Astrocyte of the hippocampus (primary cell): ENCODE measurements at places on chromosomes 3 and 15.

DNA sequence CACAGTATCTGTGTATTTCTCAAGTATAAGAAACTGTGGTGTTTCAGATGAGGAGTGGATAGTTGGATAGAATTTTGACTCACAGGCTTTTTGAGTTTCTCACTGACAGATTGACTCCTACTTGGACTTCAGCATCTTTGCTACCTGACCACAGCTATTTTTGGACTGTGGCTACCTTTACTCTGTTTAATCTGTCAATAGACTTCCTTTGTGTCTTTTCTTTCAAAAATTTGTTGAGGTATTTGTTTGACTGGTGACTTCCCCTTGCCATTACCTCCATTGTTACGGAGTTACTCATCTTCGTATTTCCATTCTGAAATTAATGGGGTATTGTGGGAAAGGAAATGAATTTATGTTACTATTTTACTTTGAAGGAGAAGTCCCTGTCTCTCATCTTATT lies 123.8 kb downstream of the AGBL1 start:
- DNase-seq, result no peak

- DNase-seq, result no peak
These were observed 11.0 kb upstream of the CTNNB1 start for GRCh38 chr3:41188306-41188705.

- peak; percentile 62 for DNase-seq
These were observed 229.9 kb downstream of the THRB start for GRCh38 chr3:24264748-24265158.

DNA sequence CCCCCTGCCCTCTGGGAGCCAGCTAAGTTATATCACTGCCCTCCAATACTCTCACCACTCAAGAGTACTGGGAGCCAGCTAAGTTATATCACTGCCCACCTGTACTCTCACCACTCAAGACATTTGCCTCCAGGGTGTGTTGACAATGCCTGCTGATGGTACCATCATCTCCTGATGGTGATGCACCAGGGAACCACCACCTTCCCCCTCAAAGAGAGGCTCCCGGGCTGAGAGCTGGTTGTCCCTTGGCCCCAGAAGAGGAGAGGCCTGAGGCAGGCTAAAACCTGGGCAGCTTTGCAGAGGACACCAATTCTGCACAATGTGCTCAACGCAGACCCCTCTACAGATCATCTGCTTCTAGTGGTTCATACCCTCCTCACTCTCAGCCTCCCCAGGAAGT lies 7.5 kb upstream of the HAPLN3 start:
- no peak for DNase-seq

DNA sequence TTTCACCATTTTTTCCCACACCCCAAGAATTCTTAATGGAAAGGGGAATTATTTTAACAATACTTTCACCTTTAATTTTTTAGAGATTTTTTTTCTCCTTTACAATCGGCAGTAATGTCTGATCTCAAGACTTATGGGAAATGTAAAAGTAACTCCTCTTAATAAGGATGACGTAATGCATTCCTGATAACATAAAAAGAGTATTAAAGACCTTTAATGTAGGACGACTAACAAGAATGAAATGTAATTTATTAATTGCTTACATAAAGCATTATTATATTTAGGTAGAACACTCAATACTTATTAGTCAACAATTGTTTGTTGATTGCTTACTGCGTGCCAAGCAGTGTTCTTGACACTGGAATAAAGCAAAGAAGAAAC lies 416.8 kb upstream of the NAALADL2 start:
- DNase-seq, result no peak

- peak; percentile 34 for DNase-seq
These were observed 86.0 kb upstream of the LPP start for GRCh38 chr3:188067932-188068331.

GRCh38 chr3:188434594-188434993 lies 280.6 kb downstream of the LPP start:
- DNase-seq, result no peak

DNA sequence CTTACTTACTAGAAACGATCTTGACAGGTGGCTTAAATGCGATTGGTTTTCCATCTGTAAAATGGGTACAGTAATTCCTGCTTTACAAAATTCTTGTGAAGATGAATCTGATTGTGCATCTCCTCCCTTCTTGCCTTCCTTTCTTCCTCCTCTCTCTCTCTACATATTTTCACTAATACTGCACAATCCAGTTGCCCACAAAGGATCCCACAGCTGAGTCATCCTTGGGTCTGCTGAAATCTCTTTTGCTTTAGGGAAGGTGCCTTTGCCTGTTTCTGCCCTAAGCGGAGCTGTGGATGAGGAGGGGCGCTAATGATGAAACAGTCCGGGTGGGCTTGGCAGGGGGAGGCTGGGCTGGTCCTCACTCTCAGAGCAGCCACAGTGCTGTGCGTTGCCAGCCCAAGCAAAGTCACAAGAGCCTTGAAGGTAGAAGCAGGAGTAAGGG lies 46.1 kb downstream of the AMOTL2 start:
- peak; percentile 95 for DNase-seq

- no peak for DNase-seq
These were observed 215.1 kb upstream of the MLF1 start for GRCh38 chr3:158355623-158356588.

GRCh38 chr15:79562403-79562815 lies 130.3 kb downstream of the MINAR1 start:
- DNase-seq, result no peak

GRCh38 chr3:98705694-98706093 lies 57.4 kb upstream of the ST3GAL6 start:
- DNase-seq, result no peak

DNA sequence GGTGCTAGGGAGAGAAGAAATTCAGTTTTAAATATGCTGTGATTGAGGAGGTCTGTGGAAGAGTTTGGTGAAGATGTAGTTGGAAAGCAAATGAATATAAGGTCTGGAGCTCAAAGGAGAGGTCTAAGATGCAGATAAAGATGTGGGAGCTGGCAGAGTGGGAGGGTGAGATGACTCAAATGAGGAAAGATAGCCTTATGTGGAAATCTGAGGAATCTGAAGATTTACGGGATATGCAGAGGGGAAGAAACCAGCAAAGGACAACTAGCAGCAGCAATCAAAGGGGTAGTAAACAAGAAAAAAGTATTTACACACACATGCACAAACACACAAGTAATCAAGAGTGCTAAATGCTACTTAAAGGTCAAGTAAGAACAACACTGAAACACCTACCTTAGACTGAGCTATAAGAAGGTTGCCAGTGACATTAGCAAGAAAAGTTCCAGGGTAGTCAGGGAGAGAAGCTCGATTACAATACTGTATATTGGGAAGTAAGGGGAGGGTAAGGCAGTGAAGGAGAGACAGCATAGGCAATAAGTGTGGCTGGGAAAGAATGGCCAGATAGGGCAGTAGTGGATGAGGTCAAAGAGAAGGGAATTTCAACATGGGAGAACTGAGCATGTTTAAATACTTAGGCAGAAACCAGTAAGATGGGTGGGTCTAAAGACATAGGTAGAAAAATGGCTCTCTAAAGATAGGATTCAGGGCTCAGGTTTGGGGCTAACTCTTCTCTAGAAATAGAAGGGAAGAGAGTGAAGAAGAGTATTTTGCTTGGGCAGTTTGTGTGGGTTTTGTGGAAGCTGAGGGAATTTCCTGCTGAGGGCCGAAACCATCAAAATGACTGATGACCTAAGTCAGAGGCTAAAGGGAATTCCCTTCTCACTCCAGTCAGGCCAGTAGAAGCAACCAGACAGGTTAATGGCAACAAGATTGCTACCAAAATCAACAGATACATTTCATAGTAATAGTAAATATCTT lies 8.9 kb downstream of the CMTM6 start:
- DNase-seq, result peak; percentile 48

DNA sequence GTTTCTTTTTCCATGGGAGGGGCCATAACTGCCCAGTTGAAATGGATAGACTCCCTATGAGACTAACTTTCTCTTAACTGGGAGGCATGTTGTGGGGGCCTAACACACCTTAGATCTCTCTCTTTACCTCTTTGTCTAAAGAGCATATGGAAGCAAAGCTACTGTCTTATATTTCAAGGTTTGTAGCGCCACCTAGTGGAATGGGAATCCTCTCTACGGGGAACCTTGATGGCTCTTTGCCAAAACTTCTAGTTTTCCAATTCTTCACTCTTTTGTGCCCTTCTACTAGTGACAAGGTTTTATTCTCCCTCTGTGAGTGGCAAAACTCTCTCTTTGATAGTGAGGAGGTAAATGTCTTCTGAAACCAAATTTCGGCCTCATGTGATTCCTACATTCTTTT lies 1030.4 kb upstream of the CADM2 start:
- no peak for DNase-seq

DNA sequence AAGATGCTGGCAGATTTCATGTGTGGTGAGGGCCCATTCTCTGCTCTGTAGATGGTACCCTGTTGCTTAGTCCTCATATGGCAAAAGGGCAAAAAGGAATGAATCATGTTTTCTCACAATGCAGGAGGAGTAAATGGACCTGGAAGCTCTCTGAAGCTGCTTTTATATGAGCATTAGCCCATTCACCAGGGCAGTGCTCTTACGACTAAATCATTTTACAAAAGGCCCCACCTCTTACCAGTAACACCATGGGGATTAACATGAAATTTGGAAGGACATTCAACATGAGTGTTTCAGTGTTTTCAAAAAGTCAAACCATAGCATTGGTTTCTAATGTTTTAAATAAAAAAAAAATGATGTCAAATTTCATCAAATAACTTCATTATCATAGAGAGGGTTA lies 495.7 kb upstream of the CBLB start:
- DNase-seq, result no peak

- DNase-seq, result no peak
These were observed 99.0 kb downstream of the TLE3 start for GRCh38 chr15:69998541-69999391.

DNA sequence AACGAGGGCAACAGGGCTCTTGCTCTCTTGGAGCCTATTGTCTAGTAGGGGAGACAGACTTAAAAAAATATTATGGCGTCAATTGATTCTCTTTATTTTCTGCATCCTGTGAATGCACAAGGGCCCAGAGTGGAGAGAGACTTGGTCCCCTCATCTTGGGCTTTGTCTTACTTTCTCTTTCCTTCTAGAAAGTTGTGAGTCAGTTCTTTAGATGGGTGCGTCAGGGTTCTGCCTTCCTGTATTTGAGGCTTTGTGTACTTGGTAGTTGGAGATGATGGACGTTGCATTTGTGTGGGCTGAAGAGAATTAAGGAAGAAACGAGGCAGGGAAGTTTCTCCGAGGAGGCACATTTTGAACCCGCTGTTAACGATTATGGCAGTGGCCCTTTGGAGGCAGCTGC lies 52.9 kb downstream of the CACNA1D start:
- no peak for DNase-seq

DNA sequence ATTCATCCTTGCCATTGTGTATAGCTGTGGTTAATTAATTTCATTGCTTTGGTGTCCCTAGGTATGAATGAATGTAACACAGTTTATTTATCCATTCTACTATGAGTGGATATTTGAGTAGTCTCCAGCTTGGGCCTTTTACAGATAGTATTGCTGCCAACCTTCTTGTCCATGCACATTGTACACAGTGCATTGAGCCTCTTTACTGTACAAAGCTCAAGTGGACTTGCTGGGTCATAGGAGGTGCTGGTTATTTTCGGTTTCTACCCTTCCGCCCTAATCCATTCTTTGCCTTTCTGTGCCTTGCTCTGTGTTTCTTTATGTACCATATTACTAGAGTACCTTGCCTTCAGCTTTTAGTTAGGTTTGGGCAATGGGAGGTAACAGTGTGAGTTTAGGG lies 60.7 kb downstream of the DUT start:
- no peak for DNase-seq

GRCh38 chr3:71907996-71908395 lies 123.0 kb upstream of the PROK2 start:
- no peak for DNase-seq

- no peak for DNase-seq
These were observed 312.7 kb downstream of the ZBTB20 start for GRCh38 chr3:114834175-114834940.

DNA sequence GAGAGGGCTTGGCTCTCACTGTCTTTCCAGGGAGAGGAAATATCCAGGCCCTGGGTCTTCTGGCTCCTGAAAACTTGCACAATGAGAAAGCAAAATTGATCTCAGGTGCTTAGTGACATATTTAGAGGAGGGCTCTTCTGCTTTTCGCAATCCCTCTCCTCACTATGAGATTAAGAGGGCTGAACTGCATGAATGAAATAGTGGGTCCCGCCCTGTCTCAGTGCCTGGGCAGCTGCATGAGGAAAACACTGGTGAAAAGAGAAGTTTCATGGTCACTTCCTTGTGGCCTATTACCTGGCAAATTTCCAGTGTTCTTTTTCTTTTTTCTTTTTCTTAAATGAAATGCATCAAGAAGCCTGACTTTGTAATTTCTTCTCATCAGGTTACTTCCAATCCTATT lies 73.5 kb downstream of the TRAK1 start:
- DNase-seq, result no peak

GRCh38 chr3:9167222-9167621 lies 82.2 kb downstream of the SRGAP3 start:
- DNase-seq, result no peak

- DNase-seq, result no peak
These were observed 340.7 kb upstream of the C2CD4B start for GRCh38 chr15:62505762-62506161.

- no peak for DNase-seq
These were observed 215.3 kb upstream of the THRB start for GRCh38 chr3:24709956-24710355.

DNA sequence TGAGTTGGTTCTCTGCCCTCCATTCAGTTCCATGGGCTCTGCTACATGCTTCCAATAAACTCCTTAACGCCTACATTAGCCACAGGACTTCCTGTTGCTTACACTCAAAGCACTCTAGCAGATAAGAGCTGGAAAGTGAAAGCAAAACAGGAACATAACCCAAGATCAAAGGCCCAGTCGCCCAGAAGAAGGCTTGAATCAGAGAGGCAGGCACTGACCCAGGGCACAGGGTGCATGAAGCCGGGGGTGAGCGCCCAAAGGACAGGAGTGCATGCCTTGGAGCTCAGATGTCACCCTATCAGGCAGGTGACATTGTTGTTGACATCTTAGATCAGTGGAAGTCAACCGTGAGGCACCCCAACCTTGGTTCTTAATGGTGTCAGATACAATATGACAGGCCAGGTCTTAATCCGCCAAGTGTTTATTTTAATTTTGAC lies 235.1 kb downstream of the UACA start:
- peak; percentile 54 for DNase-seq

- peak; percentile 82 for DNase-seq
These were observed at the start of gene MYO5C for GRCh38 chr15:52295421-52296001. Gene MYO5C (minus strand): TSS chr15:52295804. CDS start chr15:52295636, 168 bp downstream.

DNA sequence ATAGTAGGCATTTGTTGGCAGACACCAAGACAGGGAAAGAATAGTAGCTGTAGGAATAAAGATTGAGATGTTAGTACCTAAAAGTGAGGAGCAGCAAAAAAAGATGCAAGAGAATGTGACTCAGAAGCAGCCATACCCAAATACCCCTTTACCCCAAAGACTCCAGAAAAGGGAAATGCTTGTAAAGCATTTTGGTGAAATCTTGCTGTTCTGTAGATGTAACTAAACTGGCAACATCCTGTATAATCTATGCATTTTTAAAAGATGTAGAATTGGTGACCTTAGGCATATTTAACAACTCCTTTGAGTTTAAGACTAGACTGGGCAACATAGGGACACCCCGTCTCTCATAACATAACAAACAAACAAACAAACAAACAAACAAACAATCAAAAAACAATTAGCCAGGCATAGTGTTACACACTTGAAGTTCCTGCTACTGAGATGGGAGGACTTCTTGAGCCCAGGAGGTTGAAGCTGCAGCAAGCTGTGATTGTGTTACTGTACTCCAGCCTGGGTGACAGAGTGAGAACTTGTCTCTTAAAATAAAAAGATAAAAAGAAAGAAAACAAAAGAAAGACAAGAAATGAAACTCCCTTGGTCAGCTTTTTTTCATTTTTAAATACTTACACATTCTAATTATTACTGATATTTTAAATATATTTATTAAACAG lies 361.5 kb upstream of the KCNH8 start:
- DNase-seq, result no peak
